ENCODE measurements at places on chromosomes 16 and 17. TPM values are rescaled to one million over a fixed set of nuclear protein-coding genes. Genes with fewer than 3 reads are reported as not detected.

The CEP295NL gene
- polyA plus RNA-seq, result 0.61 TPM

The PRSS8 gene
- polyA plus RNA-seq, result 0.11 TPM

The DOC2A gene
- polyA plus RNA-seq, result 0.80 TPM

The GSDMA gene
- not detected for polyA plus RNA-seq

The BCL6B gene
- polyA plus RNA-seq, result 18.9 TPM

The SOX9 gene
- polyA plus RNA-seq, result 7.7 TPM

The ABCA6 gene
- polyA plus RNA-seq, result 13.9 TPM

DNA sequence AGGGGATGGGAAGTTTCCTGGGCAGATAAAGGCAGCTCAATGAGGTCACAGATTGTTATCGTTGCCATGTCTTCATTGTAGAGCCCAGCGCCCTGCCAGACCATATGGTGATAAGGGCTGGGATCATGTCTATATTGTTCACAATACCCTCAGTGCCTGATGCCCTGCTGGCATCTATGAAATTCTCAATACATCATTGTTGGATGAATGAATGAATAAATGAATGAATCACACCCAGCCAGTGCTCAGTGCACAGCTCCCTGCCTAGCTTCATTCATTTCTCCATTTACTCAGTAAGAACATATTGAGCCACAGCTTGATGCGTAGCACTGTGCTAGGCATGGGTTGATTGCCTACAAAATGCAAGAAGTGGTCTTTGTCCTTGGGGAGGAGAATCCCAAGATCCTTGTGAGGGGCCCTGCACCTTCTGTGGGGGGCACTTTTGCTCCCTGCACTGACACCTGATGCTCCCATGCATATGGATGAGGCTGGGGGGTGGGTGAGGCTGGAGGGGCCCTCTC is 29.7 kb downstream of the MRC2 start:
- DNase-seq, result no peak

GRCh38 chr17:75503976-75504346 is 11.4 kb downstream of the CASKIN2 start:
- no peak for DNase-seq

GRCh38 chr17:8473451-8474192 is 37.9 kb downstream of the NDEL1 start:
- no peak for DNase-seq

DNA sequence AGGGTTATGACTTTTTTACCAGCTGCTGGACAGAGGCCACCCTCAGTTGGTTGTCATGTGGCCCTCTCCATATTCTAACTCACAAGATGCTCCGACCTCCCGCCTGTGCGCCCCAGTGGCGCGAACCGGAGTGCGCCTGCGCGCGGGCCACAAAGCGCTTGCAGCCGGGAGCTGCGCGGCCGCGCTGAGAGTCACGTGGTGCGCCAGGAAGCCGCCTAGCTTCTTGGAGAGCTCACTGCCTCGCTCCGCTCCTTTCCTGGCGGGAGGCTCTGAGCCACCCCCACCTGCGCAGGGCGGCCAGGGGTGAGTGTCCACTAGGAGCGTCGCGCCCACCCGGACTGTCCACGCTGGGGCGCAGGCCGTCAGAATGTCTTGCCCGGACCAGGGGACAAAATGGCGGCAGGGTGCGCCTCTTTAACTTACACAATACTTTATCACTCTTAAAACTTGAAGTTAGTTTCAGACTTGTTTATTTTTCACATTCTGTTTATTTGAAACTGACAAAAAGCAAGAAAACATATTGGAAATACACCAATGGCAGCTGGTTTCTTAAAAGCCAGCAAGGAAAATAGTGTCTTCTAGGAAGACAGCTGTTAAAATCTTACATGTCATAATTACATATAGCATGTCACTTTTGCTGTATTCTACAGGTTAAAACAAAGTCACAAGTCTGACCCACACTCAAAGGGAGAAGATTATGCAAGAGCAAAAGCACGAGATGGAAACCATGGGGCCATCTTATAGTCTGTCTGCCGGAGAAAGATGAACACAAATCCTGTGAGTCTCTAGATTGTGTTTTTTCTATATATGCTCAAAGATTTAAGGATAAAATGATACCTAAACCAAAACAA is 357.9 kb downstream of the CNTNAP4 start:
- DNase-seq, result no peak

DNA sequence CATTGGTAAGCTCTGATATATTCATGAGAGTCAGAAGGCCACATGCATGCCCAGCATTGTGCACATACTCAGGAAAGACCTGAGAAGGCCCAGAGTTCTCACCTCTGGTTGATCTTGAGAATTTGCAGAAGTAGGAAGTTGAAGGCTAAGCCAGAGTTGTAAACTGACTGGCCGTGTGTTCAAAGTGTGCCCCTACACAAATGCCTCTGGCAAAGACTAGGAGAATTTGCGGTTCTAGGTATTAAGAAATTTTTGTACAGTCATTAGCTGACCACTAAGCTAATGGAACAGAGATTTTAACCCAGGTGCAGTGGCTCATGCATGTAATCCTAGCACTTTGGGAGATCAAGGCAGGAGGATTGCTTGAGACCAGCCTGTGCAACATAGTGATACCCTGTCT is 25.0 kb downstream of the FBXL20 start:
- DNase-seq, result no peak

DNA sequence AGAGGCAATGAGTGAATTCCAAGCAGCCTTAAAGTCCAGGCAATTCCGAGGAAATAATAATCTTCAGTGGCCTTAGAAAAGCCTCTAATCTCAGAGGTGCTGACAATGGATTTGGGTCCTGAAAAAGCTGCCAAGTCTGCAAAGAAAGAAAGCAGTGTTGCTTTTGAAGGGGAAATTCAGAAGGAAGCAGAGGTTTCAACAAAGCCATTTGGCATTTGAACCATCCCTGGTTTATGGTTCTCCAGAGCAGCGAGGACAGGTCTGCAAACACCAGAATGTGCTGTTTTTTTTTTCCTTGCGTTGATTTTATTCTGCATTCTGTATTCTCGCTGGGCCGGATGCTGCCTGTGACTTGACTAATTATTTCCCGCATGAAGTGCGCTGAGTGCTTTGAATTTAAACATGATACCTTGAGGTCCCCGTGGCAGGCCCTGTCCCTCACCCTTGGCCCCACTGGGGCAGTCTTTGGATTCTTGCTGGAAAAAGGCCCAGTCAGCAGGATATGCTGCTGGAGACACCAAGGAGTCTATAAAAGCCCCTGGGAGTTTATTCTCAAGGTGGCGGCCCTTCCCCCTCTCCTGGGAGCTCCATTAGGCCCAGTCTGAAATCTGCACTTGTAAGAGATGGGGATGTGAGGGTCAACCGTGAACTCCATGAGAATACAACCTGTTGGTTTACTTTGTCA is 338.3 kb downstream of the HAPSTR1 start:
- no peak for DNase-seq

DNA sequence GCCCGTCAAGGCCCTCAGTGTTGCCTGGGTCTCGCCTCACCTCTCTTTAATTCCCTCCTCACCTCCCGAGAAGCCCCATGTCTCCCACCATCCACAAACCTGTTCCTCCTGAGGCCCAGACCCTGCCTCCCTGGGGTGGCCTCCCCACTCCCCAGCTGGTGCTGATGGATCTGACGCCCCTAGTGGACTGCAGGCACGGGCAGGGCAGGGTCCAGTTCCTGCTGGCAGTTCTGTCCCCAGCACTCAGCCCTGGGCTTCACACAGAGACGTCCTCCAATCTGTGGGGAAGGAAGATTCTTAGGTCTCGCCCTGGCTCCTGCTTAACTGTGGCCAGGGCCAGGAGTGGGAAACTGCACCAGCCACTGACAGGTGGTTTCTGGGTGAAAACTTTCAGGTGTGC is 108.8 kb downstream of the AMFR start:
- DNase-seq, result no peak

DNA sequence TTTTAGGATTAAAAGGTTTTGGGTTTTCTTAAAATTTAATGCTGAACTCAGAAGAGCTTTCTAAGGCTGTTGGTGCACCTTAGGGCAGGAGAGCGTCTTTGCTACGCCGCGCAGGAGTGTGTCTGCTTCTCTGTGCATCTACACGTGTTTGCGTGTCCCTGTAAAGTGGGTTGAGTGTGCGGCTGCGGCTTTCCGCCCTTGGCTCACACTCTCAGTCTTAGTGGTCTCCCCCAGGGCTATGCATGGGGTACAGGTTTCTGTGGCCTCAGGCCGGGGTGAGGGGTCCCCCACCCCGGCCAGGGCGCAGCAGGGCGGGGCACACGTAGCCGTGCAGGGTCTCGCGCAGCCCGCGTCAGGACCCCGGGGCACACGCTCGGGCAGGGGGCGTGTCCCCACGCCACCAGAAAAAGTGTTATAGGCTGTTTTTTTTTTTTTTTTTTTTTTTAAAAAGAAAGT is 727 bp upstream of the TENT4B start:
- no peak for DNase-seq

DNA sequence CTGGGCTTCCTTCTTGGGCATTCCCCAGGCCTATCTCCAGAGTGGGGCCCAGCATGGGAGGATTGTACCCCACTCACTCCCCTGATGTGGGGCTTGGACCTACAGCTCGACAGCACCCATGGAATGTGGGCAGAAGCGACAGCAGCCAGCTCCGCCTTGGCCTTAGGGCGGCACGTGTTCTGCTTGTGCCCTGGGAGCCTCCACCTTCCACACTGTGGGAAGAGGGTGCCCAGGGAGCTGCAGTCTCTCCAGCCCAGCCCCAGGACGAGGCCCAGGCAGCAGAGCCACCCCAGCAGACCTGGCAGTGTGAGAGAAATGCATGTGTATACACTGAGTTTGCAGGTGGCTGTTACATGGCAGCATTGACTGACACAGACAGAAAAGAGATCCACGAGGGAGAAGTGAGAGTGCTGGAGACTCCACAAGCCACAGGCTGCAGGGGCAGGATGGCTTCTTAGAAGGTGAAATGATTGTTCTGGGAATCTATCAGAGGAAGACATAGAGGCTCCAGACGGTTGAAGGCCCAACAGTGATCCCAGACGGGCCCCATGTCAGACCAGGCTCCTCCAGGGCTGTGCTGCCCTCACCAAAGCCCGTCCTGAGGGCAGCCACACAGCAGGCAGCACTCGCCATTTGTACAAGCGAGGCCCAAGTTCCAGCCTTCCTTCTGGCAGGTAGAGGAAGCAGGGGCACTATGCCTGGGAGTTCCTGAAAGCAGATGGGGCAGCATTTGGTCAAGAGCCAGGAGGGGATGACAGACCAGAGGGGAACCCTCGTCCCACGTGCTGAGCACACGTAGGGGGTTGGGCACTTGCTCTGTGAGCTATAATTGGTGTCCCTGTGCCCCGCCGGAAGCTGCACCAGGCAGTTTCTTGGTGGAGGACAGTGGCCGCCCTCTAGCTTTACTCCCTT is 2.8 kb upstream of the DNASE1 start:
- DNase-seq, result no peak

DNA sequence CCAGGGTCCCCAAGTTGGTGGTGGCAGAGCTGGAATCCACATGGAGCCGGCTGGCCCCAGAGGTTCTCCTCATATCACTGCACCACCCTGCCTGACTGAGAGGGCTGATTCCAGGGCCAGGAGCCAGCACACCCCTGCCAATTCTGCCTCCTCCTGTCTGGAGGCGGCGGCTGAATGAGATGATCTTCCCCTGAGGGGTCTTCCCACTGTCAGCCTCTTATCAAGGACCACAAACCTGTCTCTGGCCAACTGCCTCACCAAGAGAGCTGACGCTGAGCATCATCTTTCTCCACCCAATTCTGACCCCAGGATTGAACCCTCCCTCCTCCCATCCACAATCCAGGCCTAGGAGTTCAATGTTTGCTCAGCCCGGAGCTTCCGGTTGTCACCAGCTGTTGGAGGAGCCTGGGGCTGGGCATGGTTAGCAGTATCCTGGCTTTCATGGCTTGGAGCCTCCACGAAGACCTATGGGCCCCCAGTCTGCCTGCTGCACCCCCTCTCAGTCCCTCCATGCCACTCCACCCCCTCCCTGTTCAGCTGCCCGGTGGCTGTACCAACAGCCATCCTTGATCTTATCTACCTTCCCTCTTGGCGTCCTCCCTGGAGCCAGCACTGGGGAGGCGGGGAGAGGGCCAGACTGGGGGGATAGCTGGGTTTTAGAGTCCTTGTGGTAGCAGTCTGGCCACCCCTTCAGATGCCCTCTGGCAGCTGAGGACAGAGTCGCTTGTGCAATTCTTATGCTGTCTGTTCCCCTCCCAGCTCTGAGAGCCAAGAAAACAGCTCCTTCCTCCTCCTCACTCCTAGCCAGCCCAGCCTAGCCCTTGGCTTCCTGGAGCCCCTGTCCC is 25.6 kb downstream of the ABCC3 start:
- DNase-seq, result no peak

DNA sequence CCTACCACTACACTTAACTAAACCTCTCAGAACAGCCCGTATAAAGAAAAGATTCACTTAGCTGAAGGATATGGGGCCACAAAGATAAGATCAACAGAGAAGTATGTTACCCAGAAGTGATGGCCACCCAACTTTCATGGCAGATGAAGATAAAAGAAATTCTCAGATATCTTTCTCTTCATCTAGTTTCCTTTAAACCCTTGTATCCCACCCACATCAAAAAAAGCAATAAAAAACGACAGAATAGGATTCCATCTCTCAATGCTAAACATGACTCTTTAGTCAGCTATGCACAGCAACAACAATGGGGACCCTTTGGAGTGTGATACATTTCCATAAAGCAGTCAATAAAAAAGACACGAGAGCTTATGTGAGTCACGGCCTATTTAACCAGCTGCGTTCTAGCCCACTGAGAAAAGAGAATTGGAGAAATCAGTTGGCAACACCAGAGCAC is 86.6 kb downstream of the SNX11 start:
- DNase-seq, result no peak

GRCh38 chr17:66965801-66966262 is 1.3 kb downstream of the CACNG4 start:
- no peak for DNase-seq

- no peak for DNase-seq
These were observed 5.4 kb upstream of the P2RX1 start for GRCh38 chr17:3921502-3922319.

DNA sequence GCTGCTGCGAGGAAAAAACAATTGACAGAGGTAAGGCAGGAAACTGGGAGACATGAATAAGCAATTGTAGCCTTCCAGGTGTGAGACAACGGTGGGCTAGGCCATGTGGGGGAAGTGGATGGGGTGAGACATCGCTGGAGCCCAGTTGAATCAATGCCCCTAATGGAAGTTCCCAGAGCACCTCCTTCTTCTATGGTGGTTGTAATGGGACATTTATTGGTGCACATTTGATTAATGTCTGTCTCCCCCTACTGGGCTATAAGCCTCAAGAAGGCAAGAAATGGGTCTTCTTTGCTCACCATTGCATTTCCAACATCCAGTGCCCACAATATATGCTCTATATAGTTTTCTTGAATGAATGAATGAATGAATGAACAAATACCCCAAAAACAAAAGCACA is 22.7 kb upstream of the CD300E start:
- no peak for DNase-seq

DNA sequence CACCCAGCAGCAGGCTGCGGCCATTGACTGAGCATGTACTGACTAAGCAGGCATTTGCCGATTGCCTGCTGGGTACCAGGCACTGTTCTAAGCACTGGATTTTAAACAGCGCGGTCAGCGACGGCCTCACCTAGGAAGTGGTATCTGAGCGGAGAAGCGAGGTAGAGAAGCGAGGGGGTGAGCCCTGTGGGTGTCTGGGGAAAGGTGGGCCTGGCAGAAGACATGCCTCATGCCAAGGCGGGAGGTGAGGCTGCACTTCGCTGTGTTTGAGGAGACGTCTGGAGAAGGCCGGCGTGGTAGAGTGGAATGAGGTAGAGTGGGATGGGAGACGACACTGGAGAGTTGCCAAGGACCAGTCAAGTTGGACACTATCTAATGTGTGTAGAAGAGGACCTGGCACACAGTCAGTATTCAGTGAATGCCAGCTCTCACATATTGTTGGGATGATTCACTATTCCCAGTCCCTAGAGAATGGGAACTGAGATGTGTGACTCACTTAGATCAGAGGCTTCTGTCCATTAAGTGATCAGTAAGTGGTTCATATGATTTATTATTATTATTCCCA is 14.4 kb downstream of the SYCE1L start:
- DNase-seq, result no peak

GRCh38 chr16:2196981-2197511 is 641 bp upstream of the CASKIN1 start:
- no peak for DNase-seq
